Stimulated activated CD8-positive, alpha-beta memory T cell treated with anti-CD3 and anti-CD28 coated beads, Interleukin-2, amount 100 ng/mL, for 48 hours (primary cell): ENCODE measurements at places on chromosomes 2 and 18.

DNA sequence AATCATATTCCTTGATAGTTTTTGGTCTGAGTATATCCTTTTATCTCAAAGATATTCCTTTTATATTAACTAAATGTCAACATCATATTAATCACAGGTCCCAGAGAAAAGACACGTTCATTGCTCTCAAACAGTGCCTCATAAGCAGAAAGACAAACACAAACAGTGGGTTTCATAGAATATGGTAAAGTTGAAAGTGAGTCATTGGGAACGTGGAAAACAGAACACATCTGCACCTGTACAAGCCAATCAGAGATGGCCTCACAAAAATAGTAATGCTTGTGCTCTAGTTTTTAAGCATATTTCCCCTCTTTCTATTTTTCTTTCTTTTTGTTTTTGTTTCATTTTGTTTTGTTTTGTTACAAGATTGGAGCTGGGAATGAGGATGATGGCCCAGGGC is 328.4 kb upstream of the MAP2 start:
- DNase-seq: no peak

DNA sequence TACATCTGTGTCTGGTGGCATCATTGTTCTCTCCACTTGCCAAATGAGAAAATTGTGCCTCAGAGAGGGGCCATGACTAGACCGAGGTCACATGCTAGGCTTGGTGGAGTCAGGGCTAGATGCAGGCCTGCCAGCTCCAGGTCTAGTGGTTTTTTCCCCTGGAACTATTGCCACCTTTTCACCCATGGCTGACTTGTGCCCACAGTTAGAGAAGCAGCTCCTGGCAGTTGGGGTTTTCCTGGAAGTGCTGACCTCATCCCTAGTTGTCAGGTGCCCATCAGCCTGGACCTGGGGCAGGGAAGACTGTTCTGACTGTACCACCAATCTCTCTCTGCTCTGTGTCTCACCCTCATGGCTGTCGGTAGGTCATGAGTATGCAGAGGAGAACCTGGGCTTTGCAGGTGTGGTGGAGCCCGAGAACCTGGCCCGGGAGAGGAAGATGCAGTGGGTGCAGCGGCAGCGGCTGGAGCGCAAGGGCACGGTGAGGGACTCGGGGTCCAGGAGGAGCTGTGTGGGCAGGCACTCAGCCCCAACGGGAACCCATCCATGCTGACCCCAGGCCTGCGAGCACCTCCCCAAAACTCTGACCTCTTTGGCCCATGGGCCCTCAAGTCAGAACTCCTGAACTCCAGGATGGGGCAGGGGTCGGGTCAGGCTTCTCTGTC is 12.4 kb upstream of the CATIP start:
- DNase-seq: no peak

GRCh38 chr2:239337122-239337876 is 63.5 kb downstream of the HDAC4 start:
- DNase-seq: no peak

DNA sequence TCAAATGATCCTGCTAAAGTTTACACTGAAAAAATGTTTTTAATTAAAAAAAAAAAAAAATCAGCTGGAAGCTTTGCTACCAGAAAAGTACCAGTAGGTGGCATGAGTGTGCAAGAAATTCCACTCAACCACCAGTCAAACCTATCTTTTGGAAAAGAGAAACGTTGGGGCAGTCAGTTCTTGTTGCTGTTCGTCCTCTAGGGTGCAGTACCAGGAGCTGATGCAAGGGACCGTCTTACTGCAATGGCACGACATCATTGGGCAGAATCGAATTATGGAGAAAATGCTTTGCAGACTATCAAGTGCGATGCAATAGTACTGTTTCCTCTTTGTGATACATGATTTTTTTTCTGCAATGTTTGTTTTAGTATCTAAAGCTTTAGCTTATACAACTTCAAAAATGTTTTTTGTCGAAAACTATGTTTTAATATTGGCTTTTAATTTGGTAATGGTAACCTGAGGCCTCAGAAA is 18.3 kb downstream of the YPEL5 start:
- no peak for DNase-seq

GRCh38 chr2:195488567-195488966 is 168.5 kb upstream of the SLC39A10 start:
- no peak for DNase-seq

DNA sequence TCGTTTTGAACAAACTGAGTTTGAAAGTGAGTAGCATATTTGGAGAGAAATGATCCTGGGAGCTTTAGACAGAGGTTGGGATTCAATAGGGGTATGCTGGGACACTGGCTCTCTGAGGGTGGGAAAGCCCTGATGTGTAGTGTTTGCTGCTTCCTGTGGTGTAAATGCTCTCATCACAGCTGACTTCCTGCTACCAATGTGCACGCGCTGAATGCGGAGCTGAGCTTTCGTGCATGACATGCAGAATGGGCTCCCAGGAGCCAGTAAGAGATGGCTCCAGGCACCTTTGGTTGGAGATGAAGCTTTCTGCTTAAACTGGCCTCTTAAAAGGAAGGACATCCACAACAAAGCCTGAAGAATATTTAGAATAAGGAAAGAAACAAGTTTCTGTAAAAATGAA is 224.1 kb upstream of the CCDC150 start:
- peak; percentile 2 for DNase-seq

DNA sequence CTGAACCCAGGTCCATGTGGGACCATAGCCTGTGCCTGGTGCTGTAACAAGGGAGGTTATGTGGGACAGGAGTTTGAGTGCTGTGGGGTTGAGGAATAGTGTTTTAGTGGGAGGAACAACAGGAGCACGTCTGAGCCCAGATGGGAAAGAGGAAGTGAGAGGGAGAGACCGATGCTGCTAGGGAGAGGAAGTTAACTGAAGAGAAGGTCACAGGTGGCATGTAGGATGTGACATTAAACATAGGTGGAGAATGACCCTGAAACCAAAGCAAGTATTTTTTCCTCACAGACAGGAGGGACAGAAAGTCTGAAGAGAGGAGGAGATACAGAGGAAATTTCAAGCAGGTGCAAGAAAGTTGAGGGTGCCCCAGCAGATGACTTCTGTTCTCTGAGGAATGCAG is 87.8 kb downstream of the ACOXL start:
- DNase-seq: no peak

- no peak for DNase-seq
These were observed 198.9 kb downstream of the ACKR3 start for GRCh38 chr2:236768393-236769140.

DNA sequence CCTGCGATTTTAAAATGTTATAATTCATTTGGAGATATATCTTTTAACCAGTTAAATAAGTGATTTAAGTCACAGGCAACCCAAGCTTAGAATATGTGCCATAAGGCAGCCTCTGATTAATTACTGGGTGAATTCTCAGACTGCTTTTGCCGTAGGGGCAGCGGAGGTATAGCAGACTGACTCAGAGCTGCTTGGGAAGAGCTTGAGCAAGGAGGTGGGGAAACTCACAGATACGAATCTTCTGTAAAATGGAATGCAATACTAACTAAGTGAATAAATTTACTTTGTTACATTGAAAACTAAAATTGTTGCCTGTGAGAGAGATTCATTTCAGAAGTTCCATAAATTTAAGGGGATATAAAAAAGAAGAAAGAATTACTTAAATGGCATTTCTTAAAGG is 115.4 kb downstream of the KYNU start:
- no peak for DNase-seq

DNA sequence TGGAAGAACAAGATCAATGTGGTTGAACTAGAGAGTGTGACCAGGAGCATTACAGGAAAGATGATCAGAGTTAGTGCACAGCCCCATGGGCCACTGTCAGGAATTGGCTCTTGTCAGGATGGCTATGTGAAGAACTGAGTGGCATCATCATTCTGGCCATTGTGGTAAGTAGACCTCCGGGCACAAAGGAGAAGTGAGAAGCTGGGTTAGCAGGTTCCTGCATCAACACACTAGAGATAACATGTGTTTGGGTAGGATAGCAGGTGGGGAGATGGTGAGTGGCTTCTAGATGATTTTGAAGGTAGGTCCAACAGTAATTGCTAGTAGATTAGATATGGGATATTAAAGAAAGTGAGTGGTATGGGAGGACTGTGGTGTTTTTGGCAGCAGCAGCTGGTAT is 408.2 kb downstream of the TSN start:
- no peak for DNase-seq

- no peak for DNase-seq
These were observed 84.5 kb upstream of the NFU1 start for GRCh38 chr2:69521747-69522146.

- no peak for DNase-seq
These were observed 133.7 kb downstream of the THNSL2 start for GRCh38 chr2:88303865-88304264.

DNA sequence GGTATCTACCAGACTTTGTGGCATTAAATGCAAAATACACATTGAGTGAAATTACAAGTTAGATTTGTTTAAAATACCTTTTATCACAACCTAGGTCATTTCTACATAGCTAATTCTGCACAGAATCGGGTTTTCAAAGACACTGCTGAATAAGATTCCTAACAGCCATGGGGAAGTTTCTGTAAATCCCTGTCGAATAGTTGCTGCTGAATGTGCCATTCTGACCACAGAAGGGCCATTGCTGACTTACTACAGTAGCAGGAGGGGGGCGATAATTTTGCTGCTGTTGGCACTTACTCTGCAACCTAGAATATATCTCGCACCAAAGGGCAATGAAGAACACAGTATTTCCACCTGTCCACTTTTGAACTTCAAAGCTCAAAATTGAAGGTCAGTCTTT is 232.8 kb downstream of the TCF4 start:
- DNase-seq: no peak

DNA sequence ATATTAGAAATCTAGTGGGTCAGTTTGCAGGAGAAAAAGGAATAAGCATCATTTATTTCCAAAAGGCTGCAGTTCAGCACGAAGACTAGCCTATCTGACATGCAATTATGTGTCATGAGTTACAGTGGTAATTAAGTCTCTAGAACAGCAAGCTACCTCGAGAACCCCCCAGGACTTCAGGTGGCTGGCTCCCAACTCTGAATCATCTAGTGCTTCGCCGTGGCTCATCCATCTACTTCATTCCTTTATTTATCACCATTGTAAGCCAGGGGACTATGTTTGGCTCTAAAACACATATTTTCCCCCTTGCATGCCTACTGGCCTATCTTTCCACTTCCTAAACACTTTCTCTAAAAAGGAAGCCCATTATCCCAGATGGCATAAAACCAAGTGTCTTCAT is 121.6 kb downstream of the TXNL1 start:
- no peak for DNase-seq

- DNase-seq: no peak
These were observed 44.5 kb downstream of the BABAM2 start for GRCh38 chr2:27935026-27935425.

DNA sequence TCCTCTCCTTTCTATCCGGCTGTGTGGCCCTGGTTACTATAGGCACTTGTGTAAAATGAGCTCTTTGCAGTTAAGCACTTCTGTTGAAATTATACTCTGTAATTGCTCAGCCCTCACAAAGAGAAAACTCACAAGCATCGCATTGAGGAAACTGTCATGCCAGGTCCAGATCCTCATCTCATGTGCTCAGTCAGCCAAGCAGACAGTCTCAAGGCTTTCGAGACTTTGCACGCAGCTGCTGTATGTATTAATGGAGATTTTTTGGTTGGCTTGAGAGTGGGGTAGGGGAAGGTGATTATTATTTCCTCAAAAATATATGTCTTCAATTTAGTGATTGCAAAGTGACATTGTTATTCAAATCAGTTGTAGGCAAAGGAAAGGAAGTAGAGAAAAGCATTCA is 33.0 kb upstream of the PHLPP1 start:
- no peak for DNase-seq

DNA sequence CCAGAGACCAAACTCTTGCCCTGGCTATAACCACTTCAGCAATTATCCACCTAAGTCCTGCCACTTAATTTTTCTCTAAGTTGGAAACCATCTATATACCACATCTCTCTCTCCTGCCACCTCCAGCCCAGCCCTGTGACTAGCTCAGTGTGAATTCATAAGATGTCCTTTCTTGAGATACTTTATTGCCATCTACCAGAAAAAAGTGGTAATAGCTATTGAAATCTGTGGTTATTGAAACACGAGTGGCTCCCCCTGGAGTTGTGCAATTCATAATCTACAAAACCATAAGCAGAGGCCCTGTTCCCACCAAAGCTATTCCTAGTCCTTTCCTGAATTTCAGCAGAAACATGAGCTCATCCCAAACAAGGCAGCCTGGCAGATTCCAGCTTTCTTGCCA is 324.0 kb downstream of the TXNL1 start:
- no peak for DNase-seq

GRCh38 chr18:55115606-55116005 is 156.3 kb upstream of the CCDC68 start:
- no peak for DNase-seq

- no peak for DNase-seq
These were observed 44.6 kb upstream of the GCG start for GRCh38 chr2:162196638-162197037.

GRCh38 chr2:24721470-24721869 is 71.7 kb downstream of the PTRHD1 start:
- no peak for DNase-seq

DNA sequence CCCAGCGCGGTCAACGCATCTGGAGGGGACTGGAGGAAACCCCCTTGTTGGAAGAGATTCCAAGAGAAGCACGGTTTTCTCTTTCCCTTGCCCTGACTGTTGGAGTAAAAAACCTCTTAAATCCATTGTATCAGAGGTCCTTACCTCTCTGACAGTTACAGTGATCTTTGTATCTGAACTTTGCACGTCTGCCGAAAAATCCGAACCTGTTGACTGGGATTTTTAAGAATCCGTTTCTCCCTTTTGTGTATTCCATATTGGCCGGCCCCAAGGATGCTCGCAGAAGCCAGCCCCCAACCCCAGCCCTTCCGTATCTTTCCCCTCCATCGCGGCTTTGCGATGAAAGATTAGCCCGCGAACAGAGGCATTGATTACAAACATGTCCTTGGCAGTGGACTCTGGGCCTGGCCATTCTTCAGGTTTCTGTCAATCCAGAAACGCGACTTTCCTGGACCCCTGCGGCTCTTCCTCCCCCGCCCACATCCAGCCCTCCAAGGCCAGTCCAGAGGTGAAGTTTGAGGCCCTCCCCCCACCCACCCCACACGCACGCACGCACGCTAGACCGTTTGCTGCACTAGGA is 4.6 kb upstream of the DLX1 start:
- DNase-seq: no peak

GRCh38 chr18:76314496-76314895 is 180.5 kb downstream of the ZNF516 start:
- no peak for DNase-seq

DNA sequence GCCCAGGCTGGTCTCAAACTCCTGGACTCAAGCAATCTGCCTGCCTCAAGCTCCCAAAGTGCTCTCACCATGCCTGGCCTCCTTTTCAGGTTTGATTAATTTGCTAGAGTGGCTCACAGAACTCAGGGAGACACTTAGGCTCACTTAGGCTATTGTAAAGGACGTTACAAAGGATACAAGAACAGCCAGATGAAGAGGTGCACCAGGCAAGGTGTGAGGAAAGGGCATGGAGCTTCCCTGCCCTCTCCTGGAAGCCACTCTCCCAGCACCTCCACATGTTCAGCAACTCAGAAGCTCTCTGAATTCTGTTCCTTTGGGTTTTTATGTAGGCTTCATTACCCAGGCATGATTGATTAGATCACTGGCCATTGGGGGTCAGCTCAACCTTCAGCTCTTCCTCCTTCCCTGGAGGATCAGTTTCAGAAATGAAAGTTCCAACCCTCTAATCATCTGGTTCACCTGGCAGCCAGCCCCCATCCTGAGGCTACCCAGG is 78.7 kb upstream of the RGPD5 start:
- no peak for DNase-seq

- DNase-seq: no peak
These were observed 135.0 kb downstream of the MEIS1 start for GRCh38 chr2:66569974-66570373.

GRCh38 chr2:134142903-134143302 is 111.0 kb upstream of the MGAT5 start:
- no peak for DNase-seq
